ENCODE measurements at places on chromosomes 2 and 18.

- DNase-seq: no peak
Observed at GRCh38 chr18:13163167-13163927, 55.2 kb upstream of the LDLRAD4 start.

DNA sequence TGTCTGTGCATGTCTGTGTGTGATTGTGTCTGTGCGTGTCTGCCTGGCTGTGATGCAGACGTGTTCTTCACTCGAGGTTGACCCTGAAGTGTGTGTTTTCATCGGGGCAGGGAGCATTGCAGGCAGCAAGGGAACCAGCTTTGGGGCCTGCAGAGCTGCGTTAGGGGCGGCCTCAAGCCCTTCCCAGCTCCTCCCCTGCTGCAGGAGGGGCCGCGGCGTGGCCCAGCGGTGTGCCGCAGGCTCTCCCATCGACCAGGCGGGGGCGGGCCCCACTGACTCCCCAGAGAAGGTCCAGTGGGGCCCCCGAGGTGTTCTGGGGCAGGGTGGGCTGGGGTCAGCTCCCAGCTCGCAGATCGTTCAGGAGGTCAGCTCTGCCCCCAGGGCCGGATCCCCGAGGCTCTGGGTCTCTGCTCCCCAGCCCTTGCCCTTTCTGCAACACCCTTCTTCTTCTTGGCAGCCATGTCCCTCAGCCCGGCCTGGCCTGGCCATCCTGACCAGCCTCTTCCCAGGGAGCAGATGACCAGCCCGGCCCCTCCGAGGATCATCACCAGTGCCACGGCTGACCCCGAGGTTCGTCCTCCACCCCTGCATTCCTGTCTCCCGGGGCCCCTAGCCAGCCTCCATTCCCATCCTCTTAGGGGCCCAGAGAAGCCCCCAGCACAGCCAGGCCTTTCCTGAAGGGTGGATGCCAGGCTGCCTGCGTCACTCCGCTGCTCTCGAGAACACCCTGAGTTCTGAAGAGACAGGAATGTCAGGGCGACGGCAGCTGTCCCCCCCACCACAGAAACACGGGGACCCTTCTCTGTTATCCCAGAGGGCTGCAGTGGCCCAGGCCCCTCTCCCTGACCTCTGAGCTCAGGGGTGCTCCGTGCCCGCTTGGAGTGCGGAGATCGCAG is 11.1 kb upstream of the KLHL30 start:
- peak; percentile 87 for DNase-seq

DNA sequence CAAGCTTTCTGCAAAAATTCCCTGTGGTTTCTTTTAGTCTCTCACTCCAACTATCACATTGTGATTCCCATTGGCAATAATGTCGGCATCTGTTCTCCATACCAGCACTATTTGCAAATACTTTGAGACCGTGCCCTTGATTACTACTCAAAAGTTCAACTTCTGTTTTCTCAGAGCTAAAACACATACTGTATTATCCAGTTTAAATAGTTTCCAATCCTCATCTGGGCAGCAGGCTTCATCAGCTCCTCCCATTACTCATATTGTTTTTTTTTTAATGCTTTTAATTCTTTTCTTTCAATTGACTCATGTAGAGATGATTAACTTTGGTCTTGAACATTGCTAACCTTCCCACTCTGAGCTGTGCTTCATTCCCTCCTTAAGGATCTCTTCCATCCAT is 135.8 kb downstream of the METTL8 start:
- no peak for DNase-seq

DNA sequence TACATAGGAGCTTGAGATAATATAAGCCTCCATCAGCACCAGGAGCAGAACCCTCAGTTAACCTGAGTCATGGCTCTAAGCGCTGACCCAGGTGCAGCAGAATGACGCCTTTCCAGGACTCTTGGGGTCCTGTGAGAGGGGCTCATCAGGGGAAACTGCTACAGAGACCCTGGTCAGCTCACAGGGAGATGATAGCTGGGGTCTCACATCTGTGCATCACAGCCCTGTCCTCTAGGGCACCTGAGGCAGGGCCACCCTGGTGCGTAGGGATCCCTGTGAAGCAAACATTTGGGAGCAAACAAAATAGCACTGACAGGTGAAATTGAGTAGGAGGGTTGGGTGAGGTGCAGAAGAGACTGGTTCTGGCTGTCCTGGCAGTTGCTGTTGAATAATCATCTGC is 219.2 kb downstream of the SH3RF3 start:
- DNase-seq: peak; percentile 29

- DNase-seq: no peak
Observed at GRCh38 chr2:63654959-63655358, 66.2 kb downstream of the MDH1 start.

DNA sequence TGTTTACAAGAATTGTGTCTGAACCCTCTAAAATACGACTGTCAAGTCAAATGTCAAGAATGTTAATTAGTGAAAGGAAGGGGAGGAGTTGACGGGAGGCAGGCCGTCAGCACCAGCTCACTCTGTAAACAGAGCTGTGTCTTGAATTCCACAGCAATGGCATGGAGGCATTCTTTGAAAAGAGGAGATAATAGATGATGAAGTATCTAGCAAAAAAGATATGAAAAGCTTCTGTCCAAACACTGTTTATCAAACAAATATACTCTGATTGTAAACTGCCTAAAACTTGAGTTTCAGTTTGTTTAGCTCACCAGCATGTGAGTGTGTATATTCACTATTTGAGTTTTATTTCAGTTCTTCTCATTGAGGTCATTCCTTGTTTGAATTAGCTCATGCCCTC is 94.7 kb upstream of the CDC42EP3 start:
- DNase-seq: no peak

Data from H7 (cell line).